Bone marrow (tissue), 2 donors: ENCODE measurements at places on chromosomes 16 and 17.

GRCh38 chr17:11779892-11780291 lies 181.6 kb downstream of the DNAH9 start:
- no peak for DNase-seq

- no peak for DNase-seq
These were observed 561 bp upstream of the HERPUD1 start for GRCh38 chr16:56931271-56931891.

GRCh38 chr17:61503961-61504360 lies 51.7 kb downstream of the TBX4 start:
- DNase-seq, result no peak

GRCh38 chr16:58502217-58502921 lies 2.4 kb downstream of the NDRG4 start:
- DNase-seq, result no peak

- no peak for DNase-seq
These were observed 77.0 kb downstream of the CACNG1 start for GRCh38 chr17:67121316-67121891.
